ENCODE measurements at places on chromosomes 5 and 9.

DNA sequence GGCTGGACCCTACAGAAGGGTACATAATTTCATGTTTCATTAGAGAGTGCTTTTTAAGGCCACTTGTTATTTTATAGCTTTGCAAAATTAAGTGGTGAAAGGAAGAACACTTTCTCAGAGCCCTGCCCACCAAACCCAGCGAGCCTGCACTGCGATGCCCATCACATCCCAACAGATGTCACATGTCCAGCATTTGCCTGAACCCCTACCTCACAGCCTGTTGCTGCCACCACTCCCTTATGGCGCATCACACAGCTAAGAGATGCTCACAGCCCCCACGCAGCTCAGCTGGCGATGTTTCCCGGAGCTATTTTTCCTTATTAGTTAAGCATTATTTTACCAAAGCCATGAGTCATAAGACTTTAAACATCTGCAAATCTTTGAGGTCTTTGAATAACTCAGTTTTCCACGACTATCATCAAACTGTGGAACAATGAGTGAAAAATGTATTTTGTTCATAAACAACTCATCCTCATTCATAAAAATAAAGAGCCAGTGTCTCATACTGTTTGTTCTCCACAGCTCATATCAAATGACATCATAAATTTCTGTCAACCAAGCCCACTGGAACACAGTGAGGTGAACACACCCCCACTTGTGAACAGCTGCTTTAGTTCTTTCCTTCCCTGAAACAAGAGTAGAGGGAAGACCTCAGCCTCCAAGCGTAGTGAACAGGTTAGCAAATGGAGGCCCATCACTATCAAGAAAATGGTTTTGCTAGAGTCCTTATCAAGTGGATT, 104.9 kb downstream of the SYK start:
- peak; percentile 28 for DNase-seq

- no peak for DNase-seq
Observed at GRCh38 chr5:97418462-97418861, 235.4 kb upstream of the RIOK2 start.

- peak; percentile 57 for DNase-seq
Observed at GRCh38 chr5:174951151-174951780, 226.9 kb downstream of the MSX2 start.

DNA sequence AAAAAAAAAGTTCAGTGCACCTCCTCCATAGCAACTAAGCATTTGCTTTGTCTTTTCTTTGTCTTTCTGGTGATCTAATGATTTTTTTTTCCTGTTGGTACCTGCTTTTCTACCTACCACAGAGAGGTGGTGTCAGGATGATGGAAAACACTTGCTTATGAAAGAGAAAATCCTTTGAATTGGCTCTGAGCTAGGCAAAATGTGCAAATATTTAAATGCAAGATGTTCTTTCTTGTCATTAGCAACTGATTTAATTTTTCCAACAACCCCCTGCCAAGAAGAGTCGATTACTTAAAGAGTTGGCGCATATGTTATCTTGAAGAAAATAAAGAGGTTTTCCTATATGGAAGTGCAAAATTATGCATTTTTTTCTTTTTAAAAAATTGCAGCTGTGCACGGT, 37.7 kb downstream of the TNC start:
- DNase-seq, result no peak

- no peak for DNase-seq
Observed at GRCh38 chr5:92332039-92332438, 948.9 kb upstream of the ARRDC3 start.

- no peak for DNase-seq
Observed at GRCh38 chr5:39093352-39093751, 19.2 kb upstream of the RICTOR start.

DNA sequence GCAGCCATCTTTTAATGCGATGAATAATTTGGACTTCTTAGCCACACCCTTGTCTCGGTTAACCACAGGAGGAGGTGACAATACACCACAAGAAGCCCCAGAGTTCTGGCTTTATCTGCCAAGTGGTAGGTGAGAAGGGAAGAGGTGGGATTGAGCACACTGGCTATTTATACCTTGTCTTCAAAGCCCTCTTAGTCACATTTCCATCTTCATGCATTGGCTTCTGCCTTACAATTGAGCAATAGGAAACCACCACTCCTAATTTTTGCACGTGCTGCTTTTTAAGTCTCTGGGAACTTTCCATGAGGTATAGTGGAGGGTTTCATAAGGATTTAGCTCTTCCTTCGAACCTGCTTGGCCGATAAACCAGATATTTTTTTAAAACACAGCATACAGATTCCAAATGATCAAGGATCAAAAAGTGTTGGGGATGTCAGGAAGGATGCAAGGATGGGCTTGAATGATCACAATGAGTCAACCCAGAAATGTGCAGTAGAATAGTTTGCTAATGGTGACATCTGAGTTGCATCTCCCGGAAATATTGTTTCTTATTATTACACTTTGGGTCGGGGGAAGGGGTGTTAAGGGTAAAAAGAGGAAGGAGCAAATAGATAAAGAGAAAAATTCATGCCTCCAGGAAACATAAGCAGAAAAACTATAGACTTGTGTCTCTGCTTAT, 25.5 kb downstream of the PLAC8L1 start:
- DNase-seq, result no peak

DNA sequence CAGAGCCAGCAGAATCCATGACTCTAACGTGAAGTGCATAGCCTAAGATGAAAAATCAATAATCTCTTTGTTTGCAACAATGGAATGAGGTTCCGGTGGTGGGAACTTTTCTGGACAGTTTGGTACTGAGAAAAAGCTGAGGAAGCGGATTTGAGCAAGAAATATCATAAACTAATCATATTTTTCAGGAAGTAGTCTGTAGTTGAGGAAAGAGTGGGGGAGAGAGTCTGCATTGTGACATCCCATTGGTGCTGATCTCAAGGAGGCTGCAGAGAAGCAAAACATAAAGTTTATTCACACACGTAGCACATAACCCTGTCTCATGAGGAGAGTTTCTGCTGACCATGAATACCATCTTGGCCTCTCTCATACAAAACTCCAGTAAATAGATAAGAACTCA, 15.8 kb upstream of the FCHO2 start:
- DNase-seq, result no peak

DNA sequence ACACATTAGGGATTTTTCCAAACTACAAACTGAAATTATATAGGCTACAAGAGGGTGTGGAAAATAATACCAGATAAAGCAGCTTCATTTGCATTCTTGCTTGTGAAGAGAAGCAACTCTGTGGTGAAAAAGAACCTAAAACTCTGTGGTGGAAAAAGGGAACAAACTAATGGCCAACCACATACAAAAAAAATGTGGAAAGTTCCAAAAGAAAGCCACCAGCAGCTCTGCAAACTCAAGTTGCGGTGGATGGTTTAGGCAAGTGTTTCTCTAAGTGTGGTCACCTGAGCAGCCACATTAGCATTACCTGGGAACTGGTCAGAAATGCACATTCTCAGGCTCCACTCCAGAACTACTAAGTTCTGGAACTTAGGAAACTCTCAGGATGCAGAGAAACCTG, 586.4 kb downstream of the ACTL7B start:
- no peak for DNase-seq

DNA sequence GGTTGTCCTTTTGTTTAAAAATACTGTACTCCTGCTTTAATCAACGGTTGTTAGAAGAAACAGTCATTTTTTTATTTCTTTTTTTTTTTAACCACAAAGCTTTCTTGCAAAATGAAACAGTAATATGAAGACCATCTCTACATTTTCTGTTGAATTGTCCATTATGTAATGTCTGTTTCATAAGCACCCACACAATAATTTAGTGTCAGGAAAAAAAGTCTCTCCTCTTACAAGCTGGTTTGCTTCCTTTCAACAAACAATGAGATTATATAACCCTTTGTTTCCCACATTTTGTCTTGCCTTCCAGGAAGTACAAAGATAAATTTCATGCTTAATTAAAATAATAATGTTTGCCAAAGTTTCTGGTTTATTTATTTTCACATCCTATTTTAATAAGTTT, 16.7 kb downstream of the CTNNAL1 start:
- DNase-seq, result no peak

- DNase-seq, result no peak
Observed at GRCh38 chr9:135706288-135706687, 4.3 kb downstream of the KCNT1 start.

- DNase-seq, result no peak
Observed at GRCh38 chr9:1617419-1617818, 397.7 kb upstream of the SMARCA2 start.

- DNase-seq, result no peak
Observed at GRCh38 chr9:31323726-31324444, 1060.6 kb upstream of the ACO1 start.

GRCh38 chr5:149799119-149799623, 69.1 kb downstream of the PPARGC1B start:
- peak; percentile 29 for DNase-seq

DNA sequence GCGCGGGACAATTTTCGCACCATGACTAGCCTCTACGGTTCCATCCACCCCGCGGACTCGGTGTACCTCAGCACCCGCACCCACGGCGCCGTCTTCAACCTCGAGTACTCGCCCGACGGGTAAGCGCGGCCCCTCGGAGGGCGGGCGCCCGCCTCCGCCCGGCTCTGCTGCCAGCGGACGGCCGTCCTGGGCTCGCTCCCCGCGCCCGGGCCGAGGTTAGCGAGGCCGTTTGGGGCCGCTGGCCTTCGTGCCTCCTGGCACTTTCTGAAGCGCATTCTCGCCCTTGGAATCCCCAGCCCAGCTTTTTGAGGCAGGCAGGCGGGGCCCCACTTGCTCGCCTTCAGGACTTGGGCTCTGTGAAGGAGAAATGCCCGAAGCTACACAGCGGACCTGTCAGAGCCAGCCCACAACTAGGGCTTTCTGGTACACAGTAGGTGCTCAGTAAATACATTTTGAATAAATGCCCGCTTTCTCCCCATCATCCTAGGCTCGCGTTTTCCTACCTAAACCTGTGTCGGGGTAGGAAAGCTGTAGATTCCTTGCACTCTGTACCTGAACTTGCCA, 772 bp downstream of the DCAF10 start:
- DNase-seq, result no peak

- no peak for DNase-seq
Observed at GRCh38 chr5:57598756-57599155, 116.1 kb upstream of the ACTBL2 start.

Measured in NCI-H187 treated with DMSO at 0.1 percent for 48 hours (cell line).